ENCODE measurements at places on chromosomes 5 and 9.

- no peak for DNase-seq
Measured at GRCh38 chr5:104942735-104943134, 1380.1 kb upstream of the NUDT12 start.

GRCh38 chr5:159928122-159928909, 12.0 kb downstream of the ADRA1B start:
- no peak for DNase-seq

- DNase-seq: no peak
Measured at GRCh38 chr9:89564346-89564878, 40.4 kb upstream of the GADD45G start.

DNA sequence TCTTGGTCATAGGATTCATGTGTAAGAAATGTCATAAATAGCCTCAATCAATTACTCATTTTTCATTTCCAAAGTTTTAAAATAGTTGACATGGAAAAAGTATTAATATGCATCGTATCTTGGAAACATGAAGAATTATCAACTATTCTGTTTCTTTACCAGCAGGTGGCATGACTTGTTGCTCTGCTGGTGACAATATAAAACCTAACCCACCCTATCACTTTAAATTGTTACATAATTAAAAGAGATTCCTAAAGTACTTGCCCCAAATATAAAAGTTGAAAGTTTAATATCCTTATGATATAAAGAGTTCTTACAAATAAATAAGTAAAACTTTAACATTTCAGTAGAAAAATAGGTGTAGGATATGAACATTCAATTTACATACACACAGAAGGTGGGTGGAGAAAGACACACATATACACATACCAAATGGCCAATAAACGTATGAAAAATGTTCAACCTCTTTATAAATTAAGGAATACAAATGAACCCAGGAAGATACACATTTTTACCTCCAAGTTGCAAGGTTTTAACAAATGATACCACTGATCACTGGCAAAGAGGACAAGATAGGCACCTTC, 30.6 kb downstream of the MAP1B start:
- no peak for DNase-seq

DNA sequence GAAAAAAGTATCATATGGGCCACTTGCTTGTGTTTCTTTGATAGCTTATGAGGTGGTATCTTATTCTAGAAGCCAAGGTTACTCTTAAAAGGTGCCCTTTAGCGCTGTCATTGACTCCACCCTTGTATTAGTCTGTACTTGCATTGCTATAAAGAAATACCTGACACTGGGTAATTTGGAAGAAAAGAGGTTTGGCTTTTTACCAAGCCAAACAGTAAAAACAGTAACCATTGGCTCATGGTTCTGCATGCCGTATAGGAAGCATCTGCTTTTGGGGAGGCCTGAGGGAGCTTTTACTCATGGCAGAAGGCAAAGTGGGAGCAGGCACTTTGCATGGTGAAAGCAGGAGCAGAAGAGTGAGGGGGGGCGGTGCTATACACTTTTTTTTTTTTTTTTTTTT, 87.4 kb downstream of the TEK start:
- no peak for DNase-seq

- no peak for DNase-seq
Measured at GRCh38 chr5:9927106-9927505, 297.0 kb upstream of the TAS2R1 start.

DNA sequence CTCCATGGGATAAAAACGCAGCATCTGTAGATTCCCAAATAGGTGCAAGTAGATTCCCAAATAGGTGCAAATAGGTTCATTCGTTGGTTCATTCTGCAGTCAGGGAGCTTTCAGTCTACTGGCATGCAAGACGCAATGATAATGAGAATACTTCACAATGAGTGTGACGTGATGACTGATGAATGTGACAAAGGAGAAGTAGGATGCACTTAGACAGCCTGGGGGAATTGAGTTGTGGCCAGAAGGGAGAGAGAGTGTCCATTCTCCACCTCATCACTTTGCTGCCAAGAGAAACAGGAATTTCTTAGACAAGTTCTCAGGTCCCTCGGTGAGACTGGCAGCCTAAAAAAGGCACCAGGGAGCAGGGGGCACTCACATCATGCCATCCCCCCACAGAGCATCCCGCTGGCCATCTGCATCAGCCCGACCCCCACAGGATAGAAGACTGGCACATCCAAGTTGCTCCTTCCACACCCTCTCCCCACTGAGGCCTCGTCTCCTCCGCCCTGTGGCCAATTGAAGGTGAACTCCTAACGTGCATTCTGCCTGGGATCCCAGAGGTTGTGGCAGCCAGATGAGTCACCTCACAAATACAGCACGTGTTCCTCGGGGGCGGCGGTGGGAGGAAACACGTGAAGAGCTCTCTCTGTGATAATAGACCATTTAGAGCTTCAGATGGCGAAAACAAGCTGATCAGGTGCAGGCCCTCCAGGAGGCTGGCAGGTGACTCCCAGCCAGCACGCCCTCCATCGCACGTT, 19.9 kb upstream of the KCNIP1 start:
- no peak for DNase-seq

DNA sequence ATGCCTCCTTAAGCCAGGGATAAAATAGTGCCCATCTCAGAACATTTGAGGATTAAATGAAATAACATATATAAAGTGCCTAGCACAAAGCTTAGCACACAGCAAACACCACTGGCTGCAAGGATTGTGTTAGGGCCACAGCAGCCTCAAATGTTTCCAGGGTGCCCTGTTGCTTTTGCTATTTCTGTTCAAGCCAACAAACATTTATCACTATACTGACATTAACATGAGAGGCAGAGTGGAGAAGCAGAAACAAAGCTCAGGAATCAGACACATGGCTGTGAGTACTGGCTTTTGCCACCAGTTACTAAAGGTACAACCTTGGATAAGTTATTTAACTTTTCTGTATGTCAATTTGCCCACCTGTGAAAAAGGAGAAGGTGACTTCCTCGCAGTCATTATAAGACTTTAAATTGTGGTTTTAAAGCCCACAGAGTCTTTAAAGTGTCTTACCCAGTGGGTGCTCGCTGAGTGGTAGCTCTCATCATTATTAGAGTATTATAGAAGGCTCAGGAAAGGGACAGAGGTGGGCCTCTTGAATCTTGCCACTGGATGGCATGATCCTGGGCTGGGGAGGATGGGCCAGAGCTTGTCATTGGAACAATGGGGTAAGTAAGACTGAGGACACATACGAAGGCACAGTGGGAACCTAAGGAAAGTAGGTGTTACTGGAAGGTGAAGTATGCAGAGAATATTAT, 98.2 kb downstream of the MARCHF3 start:
- DNase-seq: no peak

DNA sequence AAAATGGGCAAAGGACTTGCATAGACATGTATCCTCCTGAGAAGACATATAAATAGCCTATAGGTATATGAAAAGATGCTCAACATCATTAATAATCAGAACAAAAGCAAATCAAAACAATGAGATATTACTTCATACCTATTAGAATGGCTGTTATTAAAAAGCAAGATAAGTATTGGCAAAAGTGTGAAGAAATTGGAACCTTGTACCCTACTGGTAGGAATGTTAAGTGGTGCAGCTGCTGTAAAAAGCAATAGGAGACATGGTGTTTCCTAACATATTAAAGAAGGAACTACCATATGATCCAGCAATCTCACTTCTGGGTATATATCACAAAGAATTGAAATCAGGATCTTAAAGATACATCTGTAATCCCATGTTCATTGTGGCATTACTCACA, 69.8 kb upstream of the PRR16 start:
- DNase-seq: no peak

GRCh38 chr5:73747696-73748380, 121.8 kb downstream of the ARHGEF28 start:
- DNase-seq: no peak

DNA sequence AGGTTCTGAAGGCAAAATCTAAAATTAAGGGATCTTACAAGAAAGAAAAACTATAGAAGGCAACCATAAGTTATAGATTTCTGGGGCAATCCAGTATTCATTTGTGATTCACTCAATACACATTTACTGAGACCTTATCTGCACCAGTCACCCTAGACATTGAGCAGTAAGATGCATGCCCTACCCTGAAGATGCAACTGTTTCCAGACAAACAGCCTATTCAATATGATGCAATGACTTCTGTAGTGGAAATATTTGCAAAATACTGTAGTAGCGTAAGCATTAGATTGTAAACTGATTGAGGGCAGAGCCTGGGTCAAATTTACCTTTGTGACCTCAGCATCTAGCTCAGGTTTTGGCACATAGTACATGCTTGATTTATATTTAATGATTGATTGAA, 256.2 kb upstream of the ACTBL2 start:
- DNase-seq: no peak

- no peak for DNase-seq
Measured at GRCh38 chr5:10579536-10580521, 16.0 kb downstream of the ANKRD33B start.

DNA sequence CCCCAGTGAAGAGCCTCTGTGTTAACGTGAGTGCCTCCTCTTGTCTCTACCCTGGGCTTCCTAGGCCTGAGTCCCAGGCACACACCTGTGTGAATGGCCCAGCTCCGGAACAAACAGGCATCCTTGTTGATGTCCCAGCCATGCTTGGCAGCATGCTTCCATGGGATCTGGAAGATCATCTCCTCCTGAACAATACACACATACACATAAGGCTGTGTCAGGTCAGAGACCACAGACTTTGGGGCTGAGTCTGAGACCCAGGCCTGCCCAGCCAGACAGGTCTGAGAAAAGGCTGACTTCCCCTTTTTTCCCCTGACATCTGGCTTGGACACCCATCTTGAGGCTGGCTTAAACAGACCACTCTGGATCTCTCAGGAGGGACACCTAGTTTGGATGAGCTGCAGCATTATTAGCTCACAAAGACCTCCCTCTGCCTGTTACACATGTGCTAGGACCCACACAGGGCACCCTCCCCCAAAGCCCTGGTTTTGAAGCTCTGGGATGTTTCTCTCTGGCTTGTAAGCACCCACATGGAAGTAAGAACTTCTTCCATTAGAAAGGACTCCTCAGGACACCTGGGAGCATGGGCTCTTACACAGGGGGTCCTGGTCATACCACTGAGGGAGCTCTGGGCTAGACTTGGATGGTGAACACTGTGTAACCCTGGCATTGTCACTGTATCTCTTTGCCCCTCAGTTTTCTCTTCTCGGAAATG, 2.6 kb downstream of the IRF1 start:
- no peak for DNase-seq

- no peak for DNase-seq
Measured at GRCh38 chr9:113274474-113275156, 757 bp downstream of the CDC26 start.

GRCh38 chr5:32066448-32066847, 107.7 kb downstream of the GOLPH3 start:
- no peak for DNase-seq

DNA sequence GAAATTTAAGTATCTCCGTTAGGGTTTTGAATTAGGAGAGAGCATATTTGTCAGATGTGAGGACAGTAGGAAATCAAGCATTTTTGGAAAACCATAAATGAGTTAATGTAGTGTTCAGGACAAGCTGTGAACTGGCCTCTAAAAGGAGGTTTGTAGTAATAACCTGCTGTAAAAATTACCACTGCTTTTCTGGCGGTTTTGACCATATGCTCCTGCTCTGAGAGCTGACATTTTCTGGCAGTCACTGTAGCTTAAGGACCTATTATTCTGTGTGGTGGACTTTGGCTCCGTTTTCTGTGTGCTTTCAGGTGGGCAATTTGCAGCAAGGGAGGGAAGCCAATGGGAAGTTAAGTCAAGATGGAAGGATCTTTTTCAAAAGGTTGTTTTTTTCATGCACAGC, 111.1 kb downstream of the SGCD start:
- DNase-seq: no peak

- no peak for DNase-seq
Measured at GRCh38 chr5:40378396-40379177, 301.1 kb upstream of the PTGER4 start.

GRCh38 chr5:55226934-55227663, at the start of gene MCIDAS:
Gene MCIDAS, minus strand, starts transcription at chr5:55227315. Its CDS starts 177 bp downstream, at chr5:55227138.
- DNase-seq: no peak

- DNase-seq: no peak
Measured at GRCh38 chr9:125551781-125552180, 155.2 kb downstream of the MAPKAP1 start.

- peak; percentile 80 for DNase-seq
Measured at GRCh38 chr9:131755541-131756198, 15.8 kb upstream of the RAPGEF1 start.

GRCh38 chr9:81687521-81688261, 1.7 kb downstream of the TLE1 start:
- no peak for DNase-seq

- no peak for DNase-seq
Measured at GRCh38 chr9:70484232-70485130, 70.0 kb upstream of the KLF9 start.

GRCh38 chr5:78586251-78586650, 62.3 kb downstream of the LHFPL2 start:
- no peak for DNase-seq

DNA sequence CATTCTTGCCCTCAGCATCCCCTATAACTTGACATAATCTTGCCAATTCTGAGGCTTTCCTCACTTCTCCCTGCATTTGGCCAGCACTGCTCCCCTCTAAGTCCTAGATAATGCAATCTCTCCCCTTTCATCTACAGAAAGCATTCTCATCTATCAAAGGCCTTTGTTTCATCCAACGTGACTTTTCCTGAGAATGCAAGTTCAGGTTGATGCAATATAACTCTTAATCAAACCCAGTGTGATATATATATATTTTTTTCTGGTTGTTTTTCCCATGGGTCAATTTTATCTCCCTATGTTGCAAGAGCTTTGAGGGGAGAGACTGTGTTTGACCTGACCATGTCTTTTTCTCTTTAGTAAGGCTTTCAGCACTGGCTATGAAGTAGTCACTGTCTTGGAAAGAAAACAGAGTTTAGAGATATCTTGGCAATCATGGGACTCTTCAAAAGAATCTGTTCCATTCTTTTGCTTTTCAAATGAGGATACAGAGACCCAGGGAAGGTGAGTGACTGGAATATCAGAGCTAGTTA, 268.6 kb downstream of the TRPM3 start:
- DNase-seq: no peak

- DNase-seq: no peak
Measured at GRCh38 chr9:75624998-75625397, 265.5 kb upstream of the PCSK5 start.

DNA sequence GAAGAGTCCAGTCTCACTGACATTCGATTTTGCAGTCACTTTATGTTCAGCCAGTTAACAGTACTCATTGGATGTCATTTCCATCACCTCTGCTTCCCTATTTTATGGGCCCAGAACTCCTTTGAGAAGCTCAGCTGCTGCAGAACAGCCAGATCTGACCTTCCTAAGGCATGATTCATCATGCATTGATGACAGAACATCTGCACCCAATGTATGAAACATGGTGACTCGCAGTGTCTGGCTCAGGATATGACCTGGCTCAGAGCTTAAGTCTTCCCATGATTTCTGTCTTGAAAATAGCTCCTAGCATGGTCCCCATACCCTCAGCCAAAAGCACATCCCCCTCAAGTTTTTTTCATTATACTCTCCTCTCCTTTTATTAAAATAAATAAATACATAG, 92.6 kb upstream of the TRIM32 start:
- no peak for DNase-seq

- no peak for DNase-seq
Measured at GRCh38 chr5:17463653-17464052, 34.4 kb upstream of the TAF11L2 start.
